ENCODE measurements at places on chromosomes 16 and 17.

GRCh38 chr17:4658478-4659305 is 17.2 kb upstream of the ALOX15 start:
- peak; percentile 57 for DNase-seq

DNA sequence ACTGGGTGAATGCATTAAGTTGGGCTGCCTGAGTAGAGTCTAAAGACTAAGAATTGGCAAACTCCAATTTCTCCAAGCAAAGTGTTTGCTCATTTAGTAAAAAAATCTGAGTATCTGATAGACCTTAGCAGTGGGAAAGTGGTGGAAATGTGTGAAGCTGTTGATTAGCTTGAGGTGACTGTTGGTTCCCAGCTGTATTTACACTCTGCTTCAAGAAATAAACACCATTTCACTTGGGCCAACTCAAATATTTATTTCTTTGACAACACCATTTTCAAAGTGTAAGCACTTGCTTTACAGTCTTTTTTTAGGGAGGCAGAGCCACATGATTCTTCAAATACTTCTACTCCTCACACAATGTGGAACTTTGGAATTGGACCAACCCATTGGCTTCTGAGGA is 8.7 kb downstream of the KCTD19 start:
- DNase-seq, result no peak

DNA sequence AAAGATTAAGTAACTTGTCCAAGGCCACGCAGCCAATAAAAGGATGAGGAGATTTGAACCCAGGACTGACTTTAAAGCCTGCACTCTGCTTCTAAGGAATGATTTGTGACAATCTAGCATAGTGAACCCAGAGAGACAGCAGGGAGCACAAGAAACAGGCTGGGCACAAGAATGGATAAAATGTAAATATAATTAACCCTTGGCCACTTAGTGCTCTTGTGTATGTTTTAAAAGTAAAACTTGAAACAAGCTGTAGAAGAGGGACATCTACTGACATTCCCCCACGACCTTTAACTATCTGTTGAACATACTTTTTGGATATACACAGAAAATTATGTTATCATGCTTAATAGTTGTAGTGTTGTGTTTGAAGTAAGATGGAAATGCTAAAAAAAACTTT is 141.9 kb upstream of the PMFBP1 start:
- DNase-seq, result no peak

GRCh38 chr16:20673882-20674683 is 23.4 kb downstream of the ACSM1 start:
- no peak for DNase-seq

DNA sequence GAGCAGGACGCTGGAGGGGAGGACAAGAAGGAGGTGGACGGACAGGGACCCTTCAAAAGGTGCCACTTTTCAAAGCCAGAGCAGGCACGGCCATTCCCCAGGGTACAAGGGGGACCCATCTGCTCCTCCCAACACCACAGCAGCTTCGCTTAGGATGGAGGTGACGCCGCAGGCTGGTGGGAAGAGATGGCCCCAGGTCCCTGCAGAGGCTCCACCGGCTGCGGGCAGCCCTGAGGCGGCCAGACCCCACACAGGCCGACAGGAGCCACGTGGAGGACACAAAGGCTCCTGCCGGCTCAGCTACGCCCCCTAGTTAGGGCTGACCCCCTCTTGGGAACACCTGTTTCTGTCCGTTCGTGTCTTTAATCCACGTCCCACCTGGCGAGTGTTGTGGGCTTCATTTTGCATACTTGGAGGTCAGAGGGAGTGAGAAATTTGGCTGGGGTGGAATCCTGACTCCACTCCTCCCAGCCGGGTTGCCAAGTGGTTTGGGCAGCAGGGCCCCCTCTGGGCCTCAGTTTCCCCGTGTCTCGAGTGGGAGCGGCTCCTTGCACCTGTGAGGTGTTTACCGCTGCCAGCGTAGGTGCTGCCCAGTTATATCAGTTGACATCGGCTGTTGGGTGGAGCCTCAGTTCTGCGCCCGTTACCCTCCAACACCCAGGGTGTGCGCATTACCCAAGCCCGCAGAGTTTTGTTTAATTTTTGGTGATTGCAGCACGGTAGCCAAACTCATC is 5.8 kb upstream of the FN3KRP start:
- DNase-seq, result no peak

GRCh38 chr17:69815406-69815805 is 259.6 kb upstream of the KCNJ16 start:
- no peak for DNase-seq

DNA sequence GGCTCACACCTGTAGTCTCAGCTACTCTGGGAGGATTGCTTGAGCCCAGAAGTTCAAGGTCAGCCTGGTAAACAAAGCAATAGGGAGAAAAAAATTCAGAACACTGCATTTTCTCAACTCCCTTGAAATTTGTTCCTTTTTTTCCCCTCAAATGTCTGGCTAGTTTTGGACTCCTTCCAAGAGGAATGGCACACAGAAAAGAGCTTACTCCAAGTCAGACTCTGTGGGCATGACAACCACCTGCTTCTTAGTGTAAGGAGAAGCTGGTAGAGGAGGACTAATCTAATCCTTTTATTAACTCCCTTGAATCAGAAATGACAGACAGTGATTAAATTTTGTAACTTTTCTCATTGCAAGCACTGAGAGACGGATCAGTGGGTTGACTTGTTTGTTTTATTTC is 27.9 kb upstream of the HYDIN start:
- no peak for DNase-seq

- no peak for DNase-seq
These were observed 105.1 kb downstream of the BCAS3 start for GRCh38 chr17:60782742-60783141.

- DNase-seq, result peak; percentile 90
These were observed 133.8 kb upstream of the PLCG2 start for GRCh38 chr16:81645266-81645694.

- DNase-seq, result peak; percentile 18
These were observed 9.1 kb downstream of the ASIC2 start for GRCh38 chr17:33284022-33284421.

DNA sequence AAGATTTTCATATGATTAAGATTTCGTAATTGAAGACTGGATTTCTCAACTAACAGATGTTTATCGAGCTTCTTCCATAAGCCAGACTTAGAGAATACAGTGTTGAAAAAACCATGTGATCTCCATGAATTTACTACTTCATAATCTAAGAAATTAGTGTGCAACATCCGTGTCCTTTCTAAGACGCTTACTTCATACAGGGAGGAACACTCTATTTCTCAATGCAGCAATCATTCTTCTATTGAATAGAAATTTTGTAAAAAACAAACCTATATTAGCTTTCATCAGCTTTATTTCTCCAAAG is 946.3 kb downstream of the KCNJ2 start:
- no peak for DNase-seq

DNA sequence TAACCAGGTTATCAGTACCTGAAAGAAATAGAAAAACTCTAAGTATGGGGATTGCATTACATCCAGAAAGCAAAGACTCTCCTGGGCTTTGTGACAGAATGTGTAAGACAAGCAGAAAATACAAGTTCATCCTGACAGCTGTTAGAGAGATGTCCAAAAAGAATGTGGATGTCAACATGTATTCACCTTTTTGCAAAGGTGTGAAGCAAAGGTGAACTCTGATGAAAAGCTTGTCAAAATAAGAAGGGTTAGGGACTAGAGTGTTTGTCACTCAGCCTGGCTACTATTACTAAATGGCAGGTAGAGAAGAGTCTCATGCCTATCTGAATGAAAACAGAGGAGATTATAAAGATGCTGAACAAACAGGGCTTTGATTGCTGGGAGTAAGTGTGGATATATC is 527.6 kb upstream of the CA10 start:
- no peak for DNase-seq

GRCh38 chr16:951660-952301 is 19.0 kb downstream of the LMF1 start:
- DNase-seq, result no peak

GRCh38 chr17:16217002-16217635 is at the start of gene PIGL:
Gene PIGL (plus strand): TSS chr17:16217210. CDS start chr17:16217227, 17 bp downstream.
- peak; percentile 96 for DNase-seq

GRCh38 chr16:77790009-77790372 is 1.6 kb downstream of the VAT1L start:
- no peak for DNase-seq

DNA sequence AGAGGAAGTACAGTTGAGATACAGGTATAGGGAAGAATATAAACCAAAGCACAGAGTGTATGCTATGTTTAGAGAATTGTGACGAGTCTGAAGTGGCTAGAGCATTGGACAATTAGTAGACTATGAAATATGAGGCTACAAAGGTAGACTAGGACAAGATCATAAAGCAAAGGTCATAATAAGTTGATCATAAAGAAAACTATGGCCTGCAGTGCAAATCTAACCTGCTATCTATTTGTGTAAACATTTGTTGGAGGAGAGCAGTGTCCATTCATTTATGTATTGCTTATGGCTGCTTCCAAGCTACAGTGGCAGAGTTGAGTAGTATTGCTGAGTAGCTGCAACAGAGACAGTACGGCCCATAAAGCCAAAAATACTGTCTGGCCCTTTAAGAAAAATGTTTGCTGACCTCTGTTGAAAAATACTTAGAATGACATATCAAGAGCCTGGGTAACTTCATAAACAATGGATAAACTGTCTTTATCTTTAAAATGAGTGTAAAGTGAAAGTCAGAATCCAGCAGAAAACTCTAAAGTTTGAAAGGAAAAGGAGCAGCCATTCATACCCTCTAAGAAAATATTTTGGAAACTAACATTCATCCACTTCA is 14.5 kb upstream of the OR1E2 start:
- DNase-seq, result no peak

GRCh38 chr17:50057521-50057991 is 1.6 kb downstream of the ITGA3 start:
- no peak for DNase-seq

GRCh38 chr16:66695935-66696668 is 441 bp downstream of the CMTM4 start:
- DNase-seq, result no peak

- no peak for DNase-seq
These were observed 37.5 kb upstream of the LITAF start for GRCh38 chr16:11624205-11624604.

- peak; percentile 91 for DNase-seq
These were observed 503 bp upstream of the PLCD3 start for GRCh38 chr17:45132572-45133463.

- no peak for DNase-seq
These were observed 1.2 kb upstream of the PROCA1 start for GRCh38 chr17:28712705-28713415.
